Substantia nigra (tissue), 51 donors: ENCODE measurements at places on chromosomes 4 and X.

GRCh38 chrX:107576841-107577240 lies 51.5 kb upstream of the PRPS1 start:
- DNase-seq: no peak

DNA sequence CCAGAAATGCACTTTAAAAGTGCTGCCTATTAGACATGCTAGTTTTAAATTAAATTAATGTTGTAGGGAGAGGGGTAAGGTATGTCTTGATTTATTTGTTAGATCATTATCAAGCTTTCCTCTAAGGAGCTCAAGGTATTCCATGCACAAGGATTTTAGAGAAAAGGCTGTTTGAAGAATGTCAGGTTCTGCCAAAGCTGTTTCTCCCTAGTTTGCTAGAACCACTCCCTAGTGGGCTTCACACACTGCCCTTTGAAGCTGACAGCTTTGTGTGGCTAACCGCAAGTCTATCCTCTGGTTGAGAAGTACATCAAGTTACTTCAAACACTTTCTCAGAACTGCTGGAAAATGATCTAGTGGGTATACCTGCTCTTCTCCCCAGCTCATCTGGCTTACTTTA lies 32.3 kb downstream of the RASL11B start:
- DNase-seq: no peak

DNA sequence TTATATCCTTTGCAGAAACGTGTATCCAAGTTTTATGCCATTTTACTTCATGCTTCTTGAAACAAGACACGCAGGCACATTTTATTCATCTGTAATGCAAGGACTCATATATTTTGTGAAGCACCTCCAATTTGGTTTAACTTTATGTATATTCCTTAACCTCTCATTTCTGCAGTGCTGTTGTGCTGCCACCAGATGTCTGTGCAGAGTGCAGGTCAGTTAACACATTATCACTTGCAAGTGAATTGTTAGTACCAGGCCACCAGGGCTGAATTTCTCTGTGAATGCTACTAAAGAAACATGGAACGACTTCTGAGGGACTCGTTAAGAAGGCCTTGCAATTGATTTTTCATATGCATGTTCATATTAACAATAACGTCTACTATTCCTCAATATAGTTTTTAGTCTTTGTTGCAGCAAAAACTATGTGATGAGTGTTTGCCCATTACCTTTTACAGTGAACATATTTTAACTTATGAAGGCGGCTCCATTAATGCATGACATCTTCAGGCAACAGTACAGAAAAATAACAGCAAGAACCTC lies 770.3 kb downstream of the NLGN4X start:
- DNase-seq: no peak

GRCh38 chr4:178752954-178753525 lies 1310.8 kb upstream of the AGA start:
- no peak for DNase-seq

DNA sequence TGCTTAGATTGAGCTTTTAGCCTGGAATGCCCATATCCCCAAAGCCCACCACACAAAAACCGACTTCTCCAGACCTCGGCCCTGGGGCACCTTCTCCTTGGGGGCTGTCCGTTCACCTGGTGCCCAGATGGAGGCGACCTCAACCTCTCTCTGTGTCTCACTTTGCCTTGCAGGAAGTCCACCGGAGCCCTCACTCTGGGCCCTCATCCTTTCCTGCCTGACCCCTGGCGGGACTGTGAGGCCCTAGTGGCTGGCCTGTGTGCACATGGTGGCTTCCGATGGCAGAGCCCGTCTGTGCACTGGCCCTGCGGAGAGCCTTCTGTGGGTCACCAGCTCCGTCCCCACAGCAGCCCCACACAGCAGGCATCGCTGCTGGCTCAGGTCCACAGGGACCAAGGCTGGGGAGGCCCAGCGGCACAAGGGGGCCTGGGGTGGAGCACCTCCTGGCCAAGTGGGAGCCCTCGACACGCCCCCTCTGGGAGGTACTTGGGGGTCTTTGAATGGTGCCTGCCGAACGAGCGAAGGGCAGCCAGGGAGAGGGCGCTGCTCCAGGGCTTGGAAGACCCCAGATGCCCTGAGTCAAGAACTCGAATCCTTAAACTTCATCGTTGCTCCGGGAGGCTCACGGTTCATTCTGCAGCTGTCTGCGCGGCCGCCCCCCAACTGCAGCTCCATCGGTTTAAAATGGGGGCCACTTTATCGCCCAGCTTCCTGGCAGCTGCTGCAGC lies 97.2 kb upstream of the ADRA2C start:
- DNase-seq: no peak

DNA sequence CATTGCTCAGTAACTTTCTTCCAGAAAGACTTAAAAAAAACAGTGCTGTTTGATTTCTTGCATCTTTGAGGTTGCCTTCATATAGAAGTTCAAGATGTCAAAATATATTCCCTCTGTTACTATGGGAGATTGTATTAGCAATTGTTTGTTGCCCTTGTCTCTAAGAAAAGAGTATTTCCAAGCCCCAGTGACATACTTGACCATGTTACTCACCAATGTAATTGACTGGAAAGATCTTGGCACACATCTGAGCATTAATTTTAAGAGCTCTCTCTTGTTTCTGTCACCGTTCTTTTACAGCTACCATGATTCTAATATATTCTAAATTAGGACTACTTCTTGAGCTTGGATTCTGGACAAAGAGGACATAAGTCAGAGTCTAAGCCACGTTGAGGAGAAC lies 902.7 kb upstream of the EPHA5 start:
- no peak for DNase-seq

DNA sequence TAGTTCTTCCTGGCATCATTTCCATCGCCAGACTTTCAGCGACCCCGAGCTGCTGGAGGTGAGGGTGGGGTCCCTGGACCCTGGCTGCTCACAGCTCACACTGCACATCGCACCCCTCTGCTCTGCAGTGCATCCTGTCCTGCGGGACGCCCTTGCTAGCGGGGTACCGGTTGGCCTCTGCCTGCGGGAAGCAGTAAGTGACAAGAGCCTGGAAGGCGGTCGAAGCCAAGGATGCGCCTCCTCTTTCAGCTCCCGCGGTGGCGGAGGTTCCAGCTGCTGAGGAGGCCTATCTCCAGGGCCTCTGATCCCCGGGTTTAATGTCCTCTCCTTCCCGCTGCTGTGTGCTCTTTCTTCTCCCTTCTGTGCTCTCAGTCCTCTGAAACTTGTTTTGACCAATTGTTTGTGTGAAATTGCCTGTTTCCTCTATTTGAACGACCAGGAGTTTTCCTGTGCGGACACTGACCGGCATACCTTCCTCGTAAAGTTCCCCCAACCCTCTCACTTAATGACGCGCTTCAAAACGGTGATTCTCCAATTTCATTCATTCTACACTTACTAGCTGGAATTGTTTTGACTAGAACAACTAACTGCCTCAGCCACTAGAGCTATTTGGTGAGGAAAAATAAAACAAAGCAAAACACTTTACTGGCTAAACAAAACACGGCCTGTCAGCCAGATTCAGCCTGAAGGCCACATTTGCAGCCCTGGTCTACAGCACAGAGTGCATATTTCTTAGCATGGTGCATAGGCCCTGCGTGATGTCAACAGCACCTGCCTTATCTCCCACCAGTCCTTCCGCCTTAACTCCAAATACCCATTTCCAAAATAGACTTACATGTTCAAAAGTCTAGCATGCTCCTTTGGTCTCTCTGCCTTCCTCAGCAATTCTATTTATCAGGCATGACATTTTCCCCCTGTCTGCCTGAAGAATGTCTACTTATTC lies 28.0 kb downstream of the MGAT4D start:
- DNase-seq: no peak

DNA sequence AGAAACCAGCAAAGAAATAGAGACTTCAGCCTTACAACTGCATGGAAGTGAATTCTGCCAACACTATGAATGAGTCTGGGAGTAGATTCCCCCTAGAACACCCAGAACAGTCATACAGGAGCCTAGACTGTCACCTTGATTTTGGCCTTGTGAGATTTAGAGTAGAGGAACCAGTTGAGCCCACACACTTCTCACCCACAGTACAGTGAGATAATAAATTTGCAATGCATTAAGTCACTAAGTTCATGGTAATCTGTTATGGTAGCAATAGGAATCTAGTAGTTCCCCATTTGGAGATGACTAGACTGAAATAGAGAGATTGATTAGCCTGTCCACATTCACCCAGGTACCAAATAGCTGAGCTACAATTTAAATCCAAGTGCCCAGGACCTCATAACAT lies 59.0 kb downstream of the FAM13A start:
- DNase-seq: no peak

- DNase-seq: no peak
Measured at GRCh38 chr4:6493658-6494304, 21.4 kb upstream of the PPP2R2C start.

- no peak for DNase-seq
Measured at GRCh38 chrX:19096586-19096985, 25.7 kb downstream of the ADGRG2 start.

GRCh38 chr4:137663251-137664045 lies 131.2 kb upstream of the PCDH18 start:
- DNase-seq: no peak

- no peak for DNase-seq
Measured at GRCh38 chrX:119069762-119070161, 3.0 kb upstream of the CT47C1 start.

GRCh38 chrX:129544780-129545179 lies 4.7 kb downstream of the OCRL start:
- no peak for DNase-seq

DNA sequence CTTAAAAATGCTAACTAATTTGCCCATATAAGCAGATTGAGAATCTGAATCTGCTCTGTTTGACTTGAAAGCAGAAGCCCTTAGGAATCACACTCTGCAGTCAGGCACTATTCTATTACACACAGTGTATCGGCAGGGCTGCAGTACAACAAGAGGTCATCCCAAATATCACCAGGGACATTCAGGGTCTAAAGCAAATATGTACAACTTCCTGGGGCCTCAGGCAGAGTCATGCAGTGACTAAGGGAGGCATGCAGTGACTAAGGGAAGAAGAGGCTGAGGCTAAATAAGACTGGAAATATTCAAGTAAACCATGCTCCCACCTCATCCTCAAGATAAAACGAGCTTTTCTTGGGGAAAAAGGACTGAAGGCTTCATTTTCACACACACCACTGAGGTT lies 20.9 kb downstream of the MAPK10 start:
- DNase-seq: no peak

- no peak for DNase-seq
Measured at GRCh38 chr4:164481306-164482091, 272.4 kb upstream of the SMIM31 start.

DNA sequence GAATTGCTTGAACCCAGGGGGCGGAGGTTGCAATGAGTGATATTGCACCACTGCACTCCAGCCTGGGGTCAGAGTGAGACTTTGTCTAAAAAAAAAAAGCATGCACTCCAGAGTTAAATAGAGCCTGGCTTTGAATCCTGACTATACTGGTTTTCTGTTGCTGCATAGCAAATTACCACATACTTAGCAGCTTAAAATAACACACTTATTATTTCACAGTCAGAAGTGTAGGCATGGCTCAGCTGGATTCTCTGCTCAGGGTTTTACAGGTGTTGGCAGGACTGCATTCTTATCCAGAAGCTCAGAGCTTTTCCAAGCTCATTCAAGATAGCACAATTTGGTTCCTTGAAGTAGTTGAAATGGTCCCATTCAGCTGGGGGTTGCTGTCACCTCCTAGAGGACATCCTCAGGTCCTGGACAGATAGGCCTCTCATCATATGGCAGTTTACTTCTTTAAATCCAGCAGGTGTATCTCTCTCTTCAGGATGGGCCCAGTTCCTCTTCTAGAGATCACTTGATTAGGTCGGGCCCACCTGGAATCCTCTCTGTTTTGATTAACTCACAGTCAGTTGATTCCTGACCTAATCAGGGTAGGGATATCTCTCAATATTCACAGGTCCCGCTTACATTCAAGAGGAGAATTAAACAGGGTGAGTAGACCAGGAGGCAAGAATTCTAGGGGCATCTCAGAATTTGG lies 26.8 kb downstream of the DOCK11 start:
- no peak for DNase-seq

GRCh38 chr4:53906606-53907190 lies 157.7 kb downstream of the CHIC2 start:
- DNase-seq: no peak

DNA sequence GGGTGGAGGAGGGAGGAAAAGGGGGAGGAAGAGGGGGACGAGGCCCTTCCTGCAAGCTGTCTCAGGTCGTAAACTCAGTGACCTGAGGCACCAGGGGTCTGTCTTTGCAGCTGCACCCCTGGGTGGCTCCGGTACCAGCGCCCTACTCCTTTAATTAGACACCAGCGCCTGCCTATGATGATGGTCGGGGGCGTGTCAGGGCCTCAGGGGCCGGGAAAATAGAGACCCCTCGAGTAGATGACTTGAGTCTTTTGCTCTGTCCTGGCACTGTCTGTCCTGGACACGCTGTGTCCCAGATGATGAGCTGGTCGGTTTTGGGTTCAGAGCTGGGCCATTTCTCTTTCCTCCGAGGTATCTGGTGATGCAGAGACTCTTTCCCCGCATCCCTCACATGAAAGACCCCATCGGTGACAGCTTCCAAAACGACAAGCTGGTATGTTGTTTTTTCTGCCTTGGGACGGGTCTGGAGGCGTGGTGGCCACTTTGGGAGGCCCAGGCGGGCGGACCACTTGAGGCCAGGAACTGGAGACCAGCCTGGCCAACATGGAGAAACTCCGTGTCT lies 11.2 kb downstream of the SLC25A6 start:
- no peak for DNase-seq

DNA sequence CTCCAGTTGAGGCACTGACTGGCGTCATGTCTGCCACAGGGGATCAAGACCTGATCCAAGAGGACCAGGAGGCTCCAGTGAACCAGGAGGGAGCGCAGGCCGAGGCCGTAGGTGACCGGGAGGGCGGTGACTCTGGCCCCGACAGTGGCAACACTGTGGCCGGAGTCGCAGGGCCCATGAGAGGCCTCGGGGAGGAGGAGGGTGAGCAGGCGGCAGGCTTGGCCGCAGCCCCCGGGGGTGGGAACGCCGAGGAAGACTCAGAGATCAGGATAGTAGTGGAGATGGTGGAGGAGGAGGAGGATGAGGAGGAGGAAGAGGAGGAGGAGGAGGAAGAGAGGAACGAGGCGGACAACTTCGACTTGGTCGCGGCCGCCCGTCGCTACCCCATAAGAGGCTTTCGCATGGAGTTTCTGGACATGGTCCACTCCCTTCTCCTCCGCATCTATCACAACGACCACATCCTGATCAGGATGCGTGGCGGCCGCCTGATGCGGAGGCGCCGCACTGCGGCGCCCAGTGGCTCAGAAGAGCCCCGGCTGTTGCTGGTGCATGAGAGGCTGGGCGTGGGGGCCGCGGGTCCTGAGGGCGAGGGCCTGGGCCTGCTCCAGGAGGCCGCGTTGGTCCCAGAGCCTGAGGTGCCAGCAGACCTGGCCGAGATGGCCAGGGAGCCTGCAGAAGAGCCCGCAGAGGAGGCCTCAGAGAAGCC lies 560 bp downstream of the CT47C1 start:
- DNase-seq: no peak

DNA sequence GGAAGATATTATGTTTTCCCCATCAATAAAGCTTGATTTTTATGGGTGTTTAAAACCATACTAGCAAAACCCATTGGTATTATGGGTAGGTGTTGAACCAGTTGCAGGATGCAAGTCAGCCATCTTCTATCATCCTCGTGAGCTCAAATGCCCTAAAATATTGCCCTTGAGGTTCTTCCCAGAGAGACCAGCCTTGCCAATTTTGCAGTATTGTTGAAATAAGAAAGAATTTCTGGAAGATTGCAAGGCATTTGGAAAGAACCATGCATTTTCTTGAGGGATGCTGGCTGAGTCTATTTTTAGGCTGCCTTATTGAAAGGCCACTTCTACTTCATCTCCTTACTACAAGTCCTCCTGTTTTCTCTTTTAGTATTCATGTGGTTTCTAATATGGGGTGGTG lies 60.9 kb upstream of the SOD3 start:
- DNase-seq: no peak
